ENCODE measurements at places on chromosomes 4 and X. TPM values are rescaled to one million over a fixed set of nuclear protein-coding genes. Genes with fewer than 3 reads are reported as not detected.

DNA sequence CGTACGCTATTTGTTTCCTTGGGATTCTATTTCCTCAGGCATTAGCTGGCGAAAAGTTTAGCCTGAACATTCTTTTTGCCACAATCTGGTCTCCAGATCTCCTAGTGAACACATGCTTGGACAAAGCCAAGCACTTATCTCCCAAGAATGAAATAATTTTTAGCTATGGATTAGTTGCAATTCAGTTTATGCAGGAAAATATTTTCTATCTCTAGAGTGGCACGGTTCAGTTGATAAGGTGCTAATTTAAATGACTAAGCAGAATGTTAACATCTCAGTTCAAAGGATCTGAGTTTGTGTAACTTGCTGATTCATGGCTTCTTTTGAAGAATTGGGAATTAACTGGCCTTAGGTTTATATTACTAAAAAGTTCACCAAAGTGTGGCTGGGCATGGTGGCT lies 58.1 kb upstream of the JADE1 start:
- no peak for DNase-seq

DNA sequence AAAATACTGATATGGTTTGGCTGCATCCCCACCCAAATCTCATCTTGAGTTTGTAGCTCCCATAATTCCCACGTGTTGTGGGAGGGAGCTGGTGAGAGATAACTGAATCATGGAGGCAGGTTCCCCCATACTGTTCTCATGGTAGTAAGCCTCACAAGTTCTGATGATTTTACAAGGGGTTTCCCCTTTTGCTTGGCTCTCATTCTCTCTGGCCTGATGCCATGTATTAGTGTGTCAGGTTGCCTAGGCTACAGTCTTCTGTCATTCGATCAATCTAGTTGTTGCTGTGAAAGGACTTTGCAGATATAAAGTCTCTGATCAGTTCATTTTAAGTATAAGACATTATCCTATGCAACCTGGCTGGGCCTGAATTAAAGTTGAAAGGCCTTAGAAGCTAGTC lies 209.3 kb upstream of the MAOA start:
- no peak for DNase-seq

- DNase-seq = no peak
Measured at GRCh38 chr4:140252742-140253555, 99.0 kb upstream of the MAML3 start.

Gene KLHL4
- 11.6 TPM for polyA plus RNA-seq

DNA sequence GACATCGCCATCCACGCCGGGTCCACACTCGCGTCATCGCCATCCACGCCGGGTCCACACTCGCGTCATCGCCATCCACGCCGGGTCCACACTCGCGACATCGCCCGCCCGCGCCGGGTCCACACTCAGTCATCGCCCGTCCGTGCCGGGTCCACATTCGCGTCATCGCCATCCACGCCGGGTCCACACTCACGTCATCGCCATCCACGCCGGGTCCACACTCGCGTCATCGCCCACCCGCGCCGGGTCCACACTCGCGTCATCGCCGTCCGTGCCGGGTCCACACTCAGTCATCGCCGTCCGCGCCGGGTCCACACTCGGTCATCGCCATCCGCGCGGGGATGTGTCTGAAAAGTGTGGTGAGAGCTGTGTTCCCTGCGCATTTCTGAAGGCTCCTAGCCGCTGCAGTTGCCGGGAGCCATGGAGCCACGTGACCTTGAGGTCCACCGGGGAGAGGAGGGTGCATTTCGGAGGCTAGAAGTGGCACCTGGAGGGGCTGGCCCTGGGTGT lies 17.3 kb downstream of the PCGF3 start:
- no peak for DNase-seq

Gene EFNB1
- polyA plus RNA-seq = 45.9 TPM

All from forelimb muscle (tissue), 1 donor.